ENCODE measurements at places on chromosomes 7 and 10. TPM values are rescaled to one million over a fixed set of nuclear protein-coding genes. Genes with fewer than 3 reads are reported as not detected.

Gene PTF1A
- total RNA-seq = not detected

Gene JAKMIP3
- 0.12 TPM for total RNA-seq

Gene TMEM213
- not detected for total RNA-seq

Gene TTYH3
- total RNA-seq = 19.7 TPM

Gene SLC13A1
- total RNA-seq = not detected

Gene MRLN
- not detected for total RNA-seq

Gene NKX1-2
- not detected for total RNA-seq

DNA sequence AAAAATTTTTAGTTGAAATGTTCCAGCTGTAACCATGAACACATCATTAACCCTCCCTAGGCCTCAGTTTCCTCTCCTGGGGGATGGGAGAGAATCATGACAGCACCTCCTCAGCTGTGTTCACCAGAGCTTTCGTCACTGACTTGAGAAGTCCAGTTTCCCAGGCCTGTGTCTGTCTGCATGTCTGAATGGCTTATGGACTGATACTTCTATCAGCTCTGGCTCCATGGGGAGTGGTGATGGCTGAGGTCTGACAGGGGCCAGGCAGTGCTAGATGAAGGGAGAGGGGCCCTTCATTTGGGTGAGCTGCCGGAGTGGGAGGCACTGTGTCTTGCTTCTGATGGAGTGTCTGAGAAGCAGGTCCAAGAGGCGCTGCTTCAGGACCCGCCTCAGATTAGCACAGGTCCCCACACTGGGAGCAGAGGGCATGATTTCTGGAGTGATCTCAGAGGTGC, 192.9 kb downstream of the PTPN20 start:
- no peaks in the 10 kb centered on the region for H3K36me3 ChIP-seq
- H3K27me3 ChIP-seq = no peaks in the 10 kb centered on the region
- H3K4me3 ChIP-seq = no peak overlapping the region
- H3K4me1 ChIP-seq = no peaks in the 10 kb centered on the region
- DNase-seq = no peak
- no peak overlapping the region for H3K27ac ChIP-seq

DNA sequence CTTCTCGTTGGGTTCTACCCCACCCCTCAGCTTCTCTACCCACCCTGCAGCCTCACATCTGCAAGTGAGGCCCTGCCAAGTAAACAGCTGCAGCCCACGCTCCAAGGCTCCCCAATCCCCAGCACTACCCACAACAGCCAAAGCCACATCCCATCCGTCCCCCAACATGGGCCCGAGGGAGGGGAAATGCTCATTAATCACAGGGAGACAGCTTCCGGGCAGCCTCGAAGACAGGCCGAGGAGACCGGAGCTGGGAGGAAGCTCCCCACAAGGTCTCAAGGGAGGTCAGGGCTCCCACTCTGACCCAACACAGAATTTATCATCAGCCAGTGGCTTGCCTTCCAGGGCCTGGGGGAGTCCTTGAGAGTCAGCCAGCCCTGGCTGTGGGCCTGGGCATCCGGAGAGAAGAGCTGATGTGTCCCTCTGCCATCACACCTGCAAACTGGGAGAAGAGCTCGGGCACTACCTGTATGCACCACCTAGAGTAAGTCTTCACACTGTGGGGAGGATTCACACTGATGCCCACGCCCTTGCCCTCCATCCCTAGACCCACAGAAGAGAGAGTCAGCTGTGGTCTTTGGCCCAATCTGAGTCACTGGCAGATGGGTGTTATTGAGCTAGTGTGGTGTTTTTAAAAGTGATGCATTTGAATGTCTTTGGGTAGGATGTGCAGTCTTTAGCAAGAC, 115.5 kb upstream of the ZMIZ1 start:
- DNase-seq = no peak
- H3K4me1 ChIP-seq = no peaks in the 10 kb centered on the region
- H3K4me3 ChIP-seq = no peak overlapping the region
- no peak overlapping the region for H3K27ac ChIP-seq

- no peaks in the 10 kb centered on the region for H3K36me3 ChIP-seq
- no peaks in the 10 kb centered on the region for H3K4me1 ChIP-seq
- no peak for DNase-seq
Observed at GRCh38 chr10:36721871-36722270, 403.5 kb upstream of the ANKRD30A start.

DNA sequence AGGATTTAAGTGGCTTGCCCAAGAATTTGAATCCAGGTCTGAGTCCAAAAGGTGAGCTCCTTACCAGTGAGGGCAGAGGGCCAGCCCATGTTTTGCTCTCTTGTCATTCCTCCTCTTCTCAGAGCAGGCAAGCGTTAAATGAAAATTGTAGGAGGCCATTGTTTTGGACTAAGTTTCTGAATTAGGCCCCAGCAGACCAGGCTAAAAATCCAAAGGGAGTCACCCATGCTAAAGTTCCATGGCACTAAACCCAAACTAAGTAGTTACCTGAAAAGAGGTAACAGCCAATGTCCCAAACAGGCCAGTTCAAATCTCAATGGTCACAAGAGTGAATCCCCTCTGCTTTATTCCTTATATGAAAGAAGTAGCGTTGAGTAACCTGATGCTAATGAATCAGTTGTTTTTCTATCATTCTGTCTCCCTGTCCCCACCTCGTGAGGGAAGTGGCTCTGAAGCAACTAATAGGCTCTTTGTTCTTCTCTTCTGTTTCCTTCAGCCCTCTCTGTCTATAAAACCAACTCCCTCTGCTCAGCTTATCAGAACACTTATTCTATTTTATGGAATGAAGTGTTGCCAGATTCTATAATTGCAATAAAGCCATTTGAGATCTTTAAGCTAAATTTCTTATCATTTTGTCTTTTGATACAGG, 17.5 kb upstream of the CDH23 start:
- no peak for DNase-seq
- H3K27me3 ChIP-seq = peaks cover 3% of the 10 kb centered on the region
- no peak overlapping the region for H3K27ac ChIP-seq
- H3K4me1 ChIP-seq = peaks cover 16% of the 10 kb centered on the region

DNA sequence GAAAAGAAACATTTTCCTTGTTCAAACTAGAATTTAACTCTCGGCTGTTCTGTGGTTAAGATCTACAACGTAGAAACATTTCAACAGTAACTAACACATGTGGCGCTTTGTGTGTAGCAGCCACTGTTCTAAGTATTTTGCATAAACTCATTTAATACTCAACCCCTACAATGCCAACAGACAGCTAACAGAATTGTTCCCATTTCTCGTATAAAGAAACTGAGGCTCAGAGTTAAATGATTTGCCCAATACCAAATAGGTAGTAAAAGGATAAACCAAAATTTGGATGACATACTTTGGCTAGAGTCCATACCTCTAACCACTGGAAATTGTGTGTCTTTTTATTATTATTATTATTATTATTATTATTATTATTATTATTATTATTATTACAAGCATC, 72.5 kb upstream of the LRRN3 start:
- H3K27ac ChIP-seq = peak overlapping the region; percentile 39
- no peak for DNase-seq

DNA sequence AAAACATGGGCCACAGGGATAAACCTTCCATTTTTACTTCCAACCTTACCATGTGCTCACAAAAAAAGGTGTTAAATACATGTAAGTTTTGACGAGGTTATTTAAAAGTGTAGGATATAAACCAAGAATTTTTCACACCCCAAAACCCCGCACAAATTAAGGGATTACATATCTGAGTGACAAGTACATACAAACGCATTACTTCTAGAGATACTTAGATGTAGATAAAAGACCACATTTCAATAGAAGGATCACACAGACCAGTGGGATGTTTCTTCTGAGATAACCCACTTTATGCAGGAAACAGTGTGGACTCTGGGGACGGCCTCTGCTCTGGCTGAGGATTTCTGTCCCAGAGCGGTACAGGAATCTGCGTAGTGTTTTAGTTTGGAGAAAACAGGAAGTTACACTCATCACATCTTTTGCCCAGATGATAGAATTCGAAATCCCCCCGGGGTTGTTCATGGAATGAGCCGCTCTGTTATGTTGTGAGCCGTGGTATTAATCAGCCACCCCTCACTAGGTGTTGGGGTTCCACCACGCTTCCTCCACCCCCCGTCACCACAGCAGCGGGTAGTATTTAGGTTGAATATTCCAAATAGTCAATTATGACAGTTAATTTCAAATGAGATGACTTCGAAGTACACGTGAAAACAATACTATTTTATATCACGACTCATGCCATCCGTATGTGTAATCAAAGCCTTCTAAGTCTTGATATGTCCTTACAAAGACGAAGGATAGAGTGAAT, 1.3 kb upstream of the CUL1 start:
- peak; percentile 21 for DNase-seq
- no peaks in the 10 kb centered on the region for H3K27me3 ChIP-seq
- peaks cover 7% of the 10 kb centered on the region for H3K36me3 ChIP-seq
- peak overlapping the region; percentile 91 for H3K27ac ChIP-seq
- peaks cover 39% of the 10 kb centered on the region for H3K4me1 ChIP-seq

DNA sequence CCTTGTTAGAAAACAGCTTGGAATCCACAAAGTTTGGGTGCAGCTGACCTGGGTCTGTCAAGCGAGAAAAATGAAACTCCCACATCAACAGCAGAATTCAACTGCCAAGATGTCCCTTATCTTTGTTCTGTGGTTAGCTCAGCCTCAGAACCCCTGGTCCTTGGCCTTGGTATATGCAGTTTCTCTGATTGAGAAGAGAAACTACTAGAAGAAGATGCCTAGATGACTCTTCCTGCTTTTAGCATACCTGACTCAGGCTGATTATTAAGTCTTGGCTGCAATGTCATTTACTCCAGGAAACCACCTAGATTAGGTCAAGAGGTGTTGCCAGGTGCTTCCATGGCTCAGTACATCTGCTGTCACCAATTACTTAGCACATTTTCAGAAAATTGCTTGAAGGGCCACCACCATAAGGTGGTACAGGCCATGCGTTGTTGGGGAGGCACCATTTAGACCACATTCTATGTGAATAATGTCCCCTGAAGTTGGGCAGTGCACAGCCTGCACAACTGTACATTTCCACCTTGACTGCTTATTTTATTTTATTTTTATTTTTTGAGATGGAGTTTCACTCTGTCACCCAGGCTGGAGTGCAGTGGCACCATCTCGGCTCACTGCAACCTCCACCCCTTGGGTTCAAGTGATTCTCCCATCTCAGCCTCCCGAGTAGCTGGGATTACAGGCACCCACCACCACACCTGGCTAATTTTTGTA, 59.4 kb upstream of the ZNF438 start:
- peak overlapping the region; percentile 54 for H3K27ac ChIP-seq
- H3K4me3 ChIP-seq = no peak overlapping the region
- H3K36me3 ChIP-seq = no peaks in the 10 kb centered on the region
- DNase-seq = peak; percentile 35
- H3K4me1 ChIP-seq = peaks cover 13% of the 10 kb centered on the region

GRCh38 chr10:13184730-13185514, 23.6 kb downstream of the MCM10 start:
- no peak for DNase-seq
- no peaks in the 10 kb centered on the region for H3K27me3 ChIP-seq
- H3K27ac ChIP-seq = no peak overlapping the region
- no peak overlapping the region for H3K4me3 ChIP-seq
- H3K4me1 ChIP-seq = no peaks in the 10 kb centered on the region

GRCh38 chr10:51001587-51001986, 72.7 kb upstream of the PRKG1 start:
- no peaks in the 10 kb centered on the region for H3K4me1 ChIP-seq
- no peak overlapping the region for H3K27ac ChIP-seq
- DNase-seq = no peak
- peaks cover 7% of the 10 kb centered on the region for H3K27me3 ChIP-seq
- H3K4me3 ChIP-seq = no peak overlapping the region
- no peaks in the 10 kb centered on the region for H3K36me3 ChIP-seq

DNA sequence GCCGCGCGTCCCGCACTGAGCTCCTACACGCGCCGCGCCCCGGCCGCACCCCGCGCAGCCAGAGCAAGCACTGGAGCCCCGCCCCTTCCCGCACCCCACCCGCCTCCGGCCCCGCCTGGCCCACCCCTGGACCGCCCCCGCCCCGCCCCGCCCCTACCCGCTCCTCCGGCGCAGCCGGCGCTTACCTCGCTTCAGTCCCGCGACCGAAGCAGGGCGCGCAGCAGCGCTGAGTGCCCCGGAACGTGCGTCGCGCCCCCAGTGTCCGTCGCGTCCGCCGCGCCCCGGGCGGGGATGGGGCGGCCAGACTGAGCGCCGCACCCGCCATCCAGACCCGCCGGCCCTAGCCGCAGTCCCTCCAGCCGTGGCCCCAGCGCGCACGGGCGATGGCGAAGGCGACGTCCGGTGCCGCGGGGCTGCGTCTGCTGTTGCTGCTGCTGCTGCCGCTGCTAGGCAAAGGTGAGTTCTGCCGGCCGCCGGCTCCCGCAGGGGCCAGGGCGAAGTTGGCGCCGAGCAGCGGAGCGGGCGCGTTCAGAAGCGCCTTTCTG, at the start of gene RET:
RET (plus strand) TSS at position 194 of the 545 bp plus-strand sequence; CDS start at position 384, 190 bp downstream.
- H3K27ac ChIP-seq = no peak within 1 kb of the TSS
- peak; percentile 54 for DNase-seq
- peaks cover 5% of the 10 kb centered on the region for H3K4me1 ChIP-seq
- no peaks in the 10 kb centered on the region for H3K36me3 ChIP-seq

- no peak for DNase-seq
- H3K4me1 ChIP-seq = no peaks in the 10 kb centered on the region
- H3K36me3 ChIP-seq = no peaks in the 10 kb centered on the region
- H3K27me3 ChIP-seq = no peaks in the 10 kb centered on the region
- H3K4me3 ChIP-seq = no peak overlapping the region
- H3K27ac ChIP-seq = no peak overlapping the region
Observed at GRCh38 chr7:104150470-104150869, 57.3 kb downstream of the ORC5 start.

DNA sequence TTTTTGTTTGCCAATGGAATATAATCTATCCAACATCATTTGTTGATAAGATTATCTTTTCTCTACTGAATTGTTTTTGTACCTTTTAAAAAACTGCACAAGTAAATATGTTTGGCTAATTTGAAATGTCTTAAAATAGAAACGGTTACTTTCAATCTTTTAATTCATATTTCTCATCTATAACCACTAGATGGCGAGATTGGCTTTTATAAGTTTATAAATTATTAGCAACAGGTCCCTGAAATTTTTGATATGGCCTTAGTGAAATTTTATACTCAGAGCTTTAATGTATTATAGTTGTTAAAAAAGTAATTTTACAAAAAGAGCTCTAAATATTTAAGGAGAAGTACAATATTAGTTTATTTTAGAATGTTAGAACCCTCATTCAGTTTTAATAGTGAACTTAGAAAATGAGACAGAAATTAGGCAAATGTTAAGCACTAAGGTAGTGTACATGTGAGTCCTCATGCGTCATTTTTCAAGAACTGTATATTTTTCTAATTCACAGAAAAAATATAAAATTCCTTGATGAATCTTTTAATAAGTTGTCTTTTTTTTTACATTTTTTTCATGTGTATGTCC, 592.5 kb downstream of the ARL4A start:
- H3K4me1 ChIP-seq = no peaks in the 10 kb centered on the region
- no peak overlapping the region for H3K27ac ChIP-seq
- no peaks in the 10 kb centered on the region for H3K27me3 ChIP-seq
- H3K36me3 ChIP-seq = no peaks in the 10 kb centered on the region
- H3K4me3 ChIP-seq = no peak overlapping the region
- DNase-seq = no peak

- H3K27me3 ChIP-seq = peaks cover 7% of the 10 kb centered on the region
- no peaks in the 10 kb centered on the region for H3K36me3 ChIP-seq
- DNase-seq = no peak
- H3K4me3 ChIP-seq = no peak overlapping the region
Observed at GRCh38 chr10:77620731-77621130, 16.9 kb downstream of the KCNMA1 start.

GRCh38 chr10:7969623-7970022, 84.9 kb upstream of the GATA3 start:
- no peaks in the 10 kb centered on the region for H3K27me3 ChIP-seq
- no peak overlapping the region for H3K4me3 ChIP-seq
- H3K4me1 ChIP-seq = peaks cover 3% of the 10 kb centered on the region
- no peak for DNase-seq
- peaks cover 19% of the 10 kb centered on the region for H3K36me3 ChIP-seq

All from activated CD4-positive, alpha-beta T cell treated with anti-CD3 and anti-CD28 coated beads, Interleukin-2, amount 10 ng/mL, durations not matched to agents 7 days and 5 days (primary cell).